ENCODE measurements at places on chromosomes 13 and 19.

- no peak for DNase-seq
Observed at GRCh38 chr19:51712461-51713081, 11.2 kb downstream of the HAS1 start.

- DNase-seq: no peak
Observed at GRCh38 chr19:27935669-27936068, 1277.3 kb downstream of the UQCRFS1 start.

DNA sequence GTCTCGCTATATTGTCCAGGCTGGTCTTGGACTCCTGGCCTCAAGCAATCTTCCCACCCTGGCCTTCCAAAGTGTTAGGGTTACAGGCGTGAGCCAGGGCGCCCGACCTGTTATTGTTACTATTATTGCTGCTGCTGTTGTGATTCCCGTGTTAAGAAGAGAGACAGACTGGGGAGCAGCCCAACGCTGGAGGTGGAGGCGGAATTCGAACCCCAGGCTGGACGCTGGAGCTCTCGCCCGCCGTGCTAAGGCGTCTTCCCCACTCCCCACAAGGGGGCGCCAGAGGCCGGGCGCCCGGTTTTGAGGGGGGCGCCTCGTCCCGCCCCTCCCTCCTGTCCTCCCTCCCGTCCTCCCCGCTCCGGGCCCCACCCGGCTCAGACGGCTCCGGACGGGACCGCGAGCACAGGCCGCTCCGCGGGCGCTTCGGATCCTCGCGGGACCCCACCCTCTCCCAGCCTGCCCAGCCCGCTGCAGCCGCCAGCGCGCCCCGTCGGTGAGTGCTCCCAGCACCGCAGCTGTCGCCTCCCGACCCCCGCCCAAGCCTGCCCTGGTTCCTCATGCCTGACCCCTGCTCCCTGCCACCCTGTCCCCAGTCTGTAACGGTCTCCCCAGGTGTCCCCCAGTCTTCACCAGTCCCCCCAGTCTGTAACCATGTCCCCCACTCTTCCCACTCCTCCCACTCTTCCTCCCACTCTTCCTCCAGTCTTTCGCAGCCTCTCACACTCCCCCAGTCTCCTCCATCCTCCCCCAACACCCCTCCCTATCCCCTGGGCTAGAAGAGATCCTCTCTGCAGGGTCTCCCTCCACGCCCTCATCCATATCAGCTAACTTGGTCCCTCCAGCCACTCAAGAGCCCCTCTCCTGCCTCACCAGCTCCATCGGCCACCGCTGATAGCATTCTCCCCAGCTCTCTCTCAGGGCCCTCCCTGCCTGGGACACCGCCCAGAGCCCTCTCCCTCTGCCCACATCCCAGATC, at the start of gene EHD2:
EHD2 (plus strand) TSS at position 377 of the 976 bp plus-strand sequence. CDS start 3,191 bp downstream, outside the sequence.
- no peak for DNase-seq

DNA sequence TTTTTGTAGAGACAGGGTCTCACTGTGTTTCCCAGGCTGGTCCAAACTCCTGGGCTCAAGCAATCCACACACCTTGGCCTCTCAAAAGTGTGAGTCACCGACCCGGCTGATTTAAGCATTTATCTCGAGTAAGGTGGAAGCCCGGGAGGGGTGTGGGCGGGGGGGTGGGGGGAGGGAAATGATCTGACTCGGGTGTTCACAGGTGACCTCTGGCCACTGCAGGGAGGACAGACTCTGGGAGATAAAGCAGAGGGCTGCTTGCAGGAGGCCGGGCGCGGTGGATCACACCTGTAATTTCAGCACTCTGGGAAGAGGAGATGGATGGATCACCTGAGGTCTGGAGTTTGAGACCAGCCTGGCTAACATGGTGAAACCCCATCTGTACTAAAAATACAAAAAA, 7.9 kb downstream of the DENND1C start:
- no peak for DNase-seq

- no peak for DNase-seq
Observed at GRCh38 chr13:106100171-106100919, 435.1 kb downstream of the EFNB2 start.

- no peak for DNase-seq
Observed at GRCh38 chr19:55611983-55612645, 6.7 kb downstream of the ZNF865 start.

GRCh38 chr13:77033717-77034302, 6.9 kb upstream of the FBXL3 start:
- no peak for DNase-seq

- no peak for DNase-seq
Observed at GRCh38 chr19:35582760-35583159, 3.2 kb upstream of the PMIS2 start.
